ENCODE measurements at places on chromosomes 2 and 18.

DNA sequence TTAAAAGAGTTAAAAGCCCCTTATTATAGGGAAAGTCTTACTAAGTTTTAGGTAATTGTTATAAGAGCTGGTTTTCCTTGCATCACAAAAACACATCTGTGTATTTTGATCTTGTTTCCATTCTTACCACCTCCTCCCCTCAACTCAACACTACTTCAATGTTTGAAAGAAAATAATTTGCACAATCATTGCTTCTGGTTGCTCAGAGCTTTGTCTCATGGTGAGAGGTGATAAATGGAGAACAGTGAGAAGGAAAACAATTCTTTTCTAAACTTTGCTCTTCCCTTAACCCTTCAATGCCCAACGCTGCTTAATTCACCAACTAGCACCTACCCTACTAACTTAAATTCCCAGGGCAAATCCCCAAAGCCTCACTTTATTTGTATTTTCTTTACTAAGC is 268.1 kb upstream of the LINC00305 start:
- no peak for DNase-seq

DNA sequence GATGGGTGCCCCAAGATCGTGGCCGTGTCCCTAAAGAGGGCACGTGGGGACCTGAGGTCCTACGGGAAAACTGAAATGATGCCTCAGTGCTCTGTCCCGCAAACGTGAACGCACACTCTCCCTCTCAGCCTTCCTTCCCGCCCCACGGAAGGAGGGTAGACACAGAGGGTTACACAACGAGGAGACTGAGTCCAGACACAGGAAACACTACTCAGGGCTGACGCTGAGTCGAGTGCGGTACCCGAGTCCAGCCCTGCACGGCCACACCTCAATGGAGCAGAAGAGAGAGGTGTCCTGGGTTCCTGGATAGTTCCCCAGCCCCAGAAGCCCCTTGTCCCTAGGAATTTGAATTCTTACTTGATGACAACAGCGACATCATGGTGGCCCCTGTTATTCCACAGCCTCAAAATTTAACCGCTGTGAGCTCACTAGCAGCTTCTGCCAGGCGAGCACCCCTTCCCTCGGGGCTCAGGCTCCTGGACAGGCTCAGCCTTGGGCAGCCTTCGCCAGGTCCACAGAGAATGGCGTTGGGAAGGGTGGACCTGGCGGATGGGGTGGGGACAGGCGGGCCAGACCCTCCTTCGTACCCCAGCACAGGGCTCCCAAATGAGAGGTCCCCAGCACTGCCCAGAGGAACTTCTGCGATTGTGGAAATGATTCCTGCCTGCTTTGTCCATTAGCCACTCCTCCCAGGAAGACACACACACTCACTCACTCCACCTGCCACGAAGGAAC is 980 bp upstream of the RNPEPL1 start:
- DNase-seq = peak; percentile 23

- DNase-seq = no peak
These were observed 126.8 kb downstream of the ZNF521 start for GRCh38 chr18:25225151-25225550.

DNA sequence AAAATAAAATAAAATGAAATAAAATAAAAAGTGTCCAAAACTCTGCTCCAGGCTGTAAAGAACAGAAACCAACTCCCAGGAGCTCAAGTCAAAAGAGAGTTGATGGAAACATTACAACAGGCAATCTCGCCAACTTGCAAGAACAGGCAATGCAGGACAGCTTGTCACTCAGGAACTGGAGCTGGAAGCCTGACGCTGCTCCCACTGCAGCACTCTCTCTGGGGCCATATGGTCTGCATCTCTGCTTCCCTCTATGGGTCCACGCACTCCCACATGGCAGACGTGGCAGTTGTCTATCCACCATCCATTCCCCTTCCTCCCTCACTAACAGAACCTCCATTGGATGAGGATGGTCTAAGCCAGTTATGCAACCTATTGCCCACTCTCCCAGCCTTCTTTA is 23.3 kb upstream of the ARPC2 start:
- no peak for DNase-seq

GRCh38 chr18:40447820-40448219 is 1507.2 kb upstream of the PIK3C3 start:
- no peak for DNase-seq
